Breast epithelium (tissue), 4 donors: ENCODE measurements at places on chromosomes 6 and 20.

- no peak for DNase-seq
- H3K4me3 ChIP-seq: no peak overlapping the region
These were observed 12.1 kb downstream of the LGSN start for GRCh38 chr6:63307581-63308246.

- H3K4me1 ChIP-seq: no peaks in the 10 kb centered on the region
- H3K4me3 ChIP-seq: no peak overlapping the region
- no peaks in the 10 kb centered on the region for H3K27me3 ChIP-seq
These were observed 60.2 kb upstream of the RALY start for GRCh38 chr20:33933469-33933909.

DNA sequence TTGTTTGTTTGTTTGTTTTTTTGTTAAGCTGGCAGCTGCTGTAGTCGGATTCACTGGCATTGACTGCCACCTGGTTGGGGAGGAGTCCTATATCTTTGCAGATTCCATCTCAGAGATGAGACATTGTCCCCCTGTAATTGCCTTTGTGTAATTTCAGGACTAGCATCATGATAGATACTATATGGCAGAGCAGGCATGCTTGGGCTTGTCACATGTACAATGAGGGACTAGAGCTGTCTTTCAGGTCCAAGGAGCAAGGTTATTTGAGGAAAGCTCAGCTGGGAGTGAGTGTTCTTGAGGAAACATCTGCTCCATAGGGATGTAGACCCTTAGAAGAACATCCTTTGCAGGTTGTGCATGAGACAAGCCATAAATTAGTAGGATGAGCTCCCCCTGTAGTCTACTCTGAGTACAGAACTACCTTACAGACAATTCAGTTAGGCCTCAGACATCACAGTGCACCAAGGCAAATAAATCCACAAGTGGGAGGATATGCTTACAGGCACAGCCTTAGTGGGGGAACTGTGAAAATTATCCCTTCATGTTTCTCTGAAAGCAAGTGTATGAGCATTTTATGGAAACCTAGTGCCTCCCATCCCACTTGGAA lies 62.1 kb downstream of the BMP2 start:
- H3K27ac ChIP-seq: no peak overlapping the region
- no peaks in the 10 kb centered on the region for H3K4me1 ChIP-seq
- no peak for DNase-seq
- no peaks in the 10 kb centered on the region for H3K36me3 ChIP-seq
- H3K4me3 ChIP-seq: no peak overlapping the region
- no peaks in the 10 kb centered on the region for H3K27me3 ChIP-seq

DNA sequence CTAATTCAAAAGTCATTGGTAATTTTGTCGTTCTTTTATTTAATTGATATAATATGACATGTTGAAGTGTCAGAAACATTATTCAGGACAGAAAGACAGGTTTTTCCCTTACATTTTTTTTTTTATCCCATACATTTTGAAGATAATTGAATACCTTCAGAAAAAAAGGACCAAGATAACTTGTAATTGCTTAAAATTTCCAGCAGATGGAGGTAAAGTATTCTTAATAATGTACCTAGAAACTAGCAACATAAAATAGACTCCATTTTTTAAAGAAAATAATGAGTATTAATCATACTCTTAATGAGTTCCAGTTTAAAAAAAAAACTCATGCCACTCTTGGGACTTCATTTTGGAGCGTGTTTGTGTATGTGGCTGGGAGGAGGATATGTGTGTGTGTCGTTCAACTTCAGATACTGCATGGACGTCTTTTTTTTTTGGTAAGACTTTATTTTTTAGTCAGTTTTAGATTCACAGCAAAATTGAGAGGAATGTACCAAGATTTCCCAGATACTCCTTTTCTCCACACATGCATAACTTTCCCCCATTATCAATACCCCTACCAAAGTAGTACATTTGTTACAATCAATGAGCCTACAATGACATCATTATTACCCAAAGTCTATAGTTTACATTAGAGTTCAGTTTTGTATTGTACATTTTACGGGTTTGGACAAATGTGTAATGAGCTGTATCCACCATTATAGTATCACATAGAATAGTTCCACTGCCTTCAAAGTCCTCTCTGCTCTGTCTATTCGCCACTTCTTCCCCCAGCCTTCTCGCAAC lies 79.4 kb downstream of the ROS1 start:
- no peaks in the 10 kb centered on the region for H3K4me1 ChIP-seq
- no peak overlapping the region for H3K4me3 ChIP-seq
- no peak for DNase-seq
- no peaks in the 10 kb centered on the region for H3K36me3 ChIP-seq

DNA sequence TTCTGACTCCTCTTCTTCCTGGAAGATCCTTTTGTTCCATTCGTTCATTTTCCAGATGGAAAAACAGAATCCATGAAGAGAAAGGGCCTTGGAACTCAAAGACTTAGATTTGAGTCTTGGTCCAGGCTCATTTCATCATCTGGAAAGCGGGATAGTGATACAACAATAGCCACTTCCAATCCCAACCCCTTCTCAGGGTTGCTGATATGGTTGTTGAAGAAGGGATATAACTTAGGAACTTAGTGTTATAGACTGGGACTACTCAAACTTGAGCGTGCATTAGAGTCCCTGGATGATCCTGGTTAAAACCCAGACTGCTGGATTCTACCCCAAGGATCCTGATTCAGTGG lies 1.3 kb downstream of the GDAP1L1 start:
- DNase-seq: no peak
- no peak overlapping the region for H3K4me3 ChIP-seq
- no peaks in the 10 kb centered on the region for H3K4me1 ChIP-seq
- H3K27ac ChIP-seq: no peak overlapping the region
- H3K36me3 ChIP-seq: no peaks in the 10 kb centered on the region
- H3K27me3 ChIP-seq: peaks cover 13% of the 10 kb centered on the region

- no peaks in the 10 kb centered on the region for H3K36me3 ChIP-seq
- no peaks in the 10 kb centered on the region for H3K27me3 ChIP-seq
- H3K27ac ChIP-seq: no peak overlapping the region
These were observed 57.3 kb downstream of the PHACTR3 start for GRCh38 chr20:59661621-59662020.

DNA sequence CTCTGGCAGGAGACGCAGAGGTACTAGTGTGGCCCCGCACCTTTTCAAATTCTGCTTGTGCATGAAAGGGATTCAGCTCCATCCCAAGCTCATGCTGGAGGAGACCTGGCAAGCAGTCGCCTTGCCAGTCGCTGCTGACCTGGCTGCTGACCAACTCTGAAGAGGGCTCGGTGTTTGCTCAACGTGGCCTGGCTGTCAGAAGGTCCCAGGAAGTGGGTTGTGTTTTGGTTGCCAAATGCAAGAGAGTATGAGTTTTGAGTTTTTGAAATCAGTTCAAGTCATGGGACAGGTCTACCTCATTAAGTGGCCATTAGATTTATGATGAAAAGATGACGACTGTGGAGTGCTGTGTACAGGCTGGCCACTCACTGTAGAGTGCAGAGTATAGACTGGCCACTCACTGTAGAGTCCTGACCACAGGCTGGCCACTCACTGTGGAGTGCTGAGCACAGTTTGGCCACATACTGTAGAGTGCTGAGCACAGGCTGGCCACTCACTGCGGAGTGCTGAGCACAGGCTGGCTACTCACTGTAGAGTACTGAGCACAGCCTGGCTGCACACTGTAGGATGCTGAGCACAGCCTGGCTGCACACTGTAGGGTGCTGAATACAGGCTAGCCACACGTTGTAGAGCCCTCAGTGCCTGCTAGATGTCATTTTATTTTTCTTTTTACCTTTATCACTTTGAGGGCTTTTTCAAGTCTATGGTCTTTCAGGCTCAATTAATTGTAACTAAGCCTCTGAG lies 193.9 kb downstream of the ZNF217 start:
- no peaks in the 10 kb centered on the region for H3K36me3 ChIP-seq
- no peaks in the 10 kb centered on the region for H3K4me1 ChIP-seq
- H3K27me3 ChIP-seq: no peaks in the 10 kb centered on the region
- DNase-seq: no peak
- no peak overlapping the region for H3K27ac ChIP-seq
- no peak overlapping the region for H3K4me3 ChIP-seq

GRCh38 chr20:41774291-41774690 lies 156.1 kb upstream of the CHD6 start:
- no peaks in the 10 kb centered on the region for H3K4me1 ChIP-seq
- H3K4me3 ChIP-seq: no peak overlapping the region
- no peak for DNase-seq
- H3K27ac ChIP-seq: no peak overlapping the region
- no peaks in the 10 kb centered on the region for H3K36me3 ChIP-seq

DNA sequence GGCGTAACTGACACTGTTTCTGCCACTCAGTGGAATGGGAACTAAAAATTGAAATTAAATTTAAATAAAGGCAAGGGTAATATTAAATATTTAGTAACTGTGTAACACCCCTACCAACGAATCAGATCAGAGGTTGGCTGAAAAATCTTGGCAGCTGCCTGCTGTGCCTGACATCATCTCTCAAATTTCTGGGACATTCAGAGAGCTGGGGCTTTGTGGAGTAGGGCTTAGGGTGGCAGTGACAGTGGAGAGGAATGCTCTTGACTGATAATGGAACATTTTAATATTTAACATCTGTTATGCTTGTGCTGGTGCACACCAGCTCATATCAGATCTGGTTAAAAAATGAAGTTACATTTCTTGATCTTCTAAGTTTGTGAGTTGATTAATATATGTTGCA lies 62.2 kb downstream of the RFPL4B start:
- no peak for DNase-seq
- H3K36me3 ChIP-seq: no peaks in the 10 kb centered on the region
- no peak overlapping the region for H3K4me3 ChIP-seq
- H3K4me1 ChIP-seq: no peaks in the 10 kb centered on the region
- H3K27me3 ChIP-seq: no peaks in the 10 kb centered on the region

DNA sequence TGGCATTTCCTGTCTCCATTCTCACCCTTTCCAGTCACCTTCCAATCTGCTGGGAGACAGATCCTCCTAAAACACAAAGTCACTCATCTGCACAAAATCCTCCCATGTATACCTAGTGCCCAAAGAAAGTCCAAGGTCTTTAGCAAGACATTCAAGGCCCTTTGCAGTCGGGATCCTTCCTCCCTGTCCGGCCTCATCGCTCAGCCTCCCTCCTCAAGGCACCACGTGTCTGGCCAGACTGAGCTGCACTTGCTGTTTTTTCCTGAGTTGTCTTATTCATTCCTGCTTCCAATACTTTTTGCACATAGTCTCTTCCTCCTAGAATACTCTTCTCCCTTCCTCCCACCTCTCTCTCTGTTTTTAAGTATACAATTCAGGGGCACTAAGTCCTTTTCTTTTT lies 1.4 kb downstream of the TRIM15 start:
- no peaks in the 10 kb centered on the region for H3K4me1 ChIP-seq
- no peak for DNase-seq
- no peak overlapping the region for H3K27ac ChIP-seq

DNA sequence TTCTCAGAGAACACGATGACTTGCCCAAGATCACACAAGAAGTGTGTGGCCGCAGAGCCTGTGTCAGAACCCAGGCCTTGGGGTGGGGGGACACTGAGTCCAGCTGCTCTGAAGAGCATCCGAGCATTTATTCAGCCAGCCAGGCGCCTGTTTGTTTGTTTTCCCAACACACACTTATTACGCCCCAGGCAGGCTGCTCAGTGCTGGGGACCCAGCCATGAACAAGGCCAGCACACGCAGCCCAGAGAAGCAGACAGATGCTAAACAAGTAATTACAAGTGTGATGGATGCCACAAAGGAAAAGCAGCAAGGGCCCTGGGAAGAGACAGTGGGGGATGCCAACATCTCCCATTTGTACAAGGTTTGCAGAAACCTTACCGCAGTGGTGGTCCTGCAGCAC lies 19.4 kb upstream of the SIRPA start:
- H3K36me3 ChIP-seq: no peaks in the 10 kb centered on the region
- H3K4me1 ChIP-seq: no peaks in the 10 kb centered on the region
- no peaks in the 10 kb centered on the region for H3K27me3 ChIP-seq
- H3K4me3 ChIP-seq: no peak overlapping the region

- H3K4me3 ChIP-seq: no peak overlapping the region
- DNase-seq: no peak
- no peaks in the 10 kb centered on the region for H3K27me3 ChIP-seq
These were observed 35.8 kb upstream of the IGF2R start for GRCh38 chr6:159933077-159933476.

DNA sequence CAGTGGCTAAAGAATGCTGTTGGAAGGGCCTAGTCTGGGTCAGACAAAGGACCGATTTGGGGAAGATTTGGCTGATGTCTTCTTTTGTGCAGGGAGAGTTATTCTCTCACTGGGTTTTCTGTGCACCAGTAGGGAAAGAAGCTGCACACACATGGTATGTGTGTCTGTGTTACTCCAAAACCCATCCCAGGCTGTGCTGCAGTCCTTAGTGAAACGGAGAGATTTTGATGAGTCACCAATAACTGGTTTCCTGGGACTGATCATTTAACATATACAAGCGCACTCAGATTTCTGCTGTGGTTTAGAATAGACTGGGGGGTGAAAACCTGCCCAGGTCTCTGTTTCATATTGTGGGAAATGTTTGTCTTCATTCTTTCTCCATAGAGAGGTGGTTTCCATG lies 1049.8 kb downstream of the KIF16B start:
- H3K36me3 ChIP-seq: no peaks in the 10 kb centered on the region
- no peak for DNase-seq
- no peaks in the 10 kb centered on the region for H3K4me1 ChIP-seq
- H3K27ac ChIP-seq: no peak overlapping the region
- H3K4me3 ChIP-seq: no peak overlapping the region
- no peaks in the 10 kb centered on the region for H3K27me3 ChIP-seq

- no peaks in the 10 kb centered on the region for H3K27me3 ChIP-seq
- H3K36me3 ChIP-seq: no peaks in the 10 kb centered on the region
- H3K4me1 ChIP-seq: no peaks in the 10 kb centered on the region
- DNase-seq: no peak
- no peak overlapping the region for H3K4me3 ChIP-seq
These were observed 32.5 kb downstream of the VSTM2L start for GRCh38 chr20:37935435-37935834.

DNA sequence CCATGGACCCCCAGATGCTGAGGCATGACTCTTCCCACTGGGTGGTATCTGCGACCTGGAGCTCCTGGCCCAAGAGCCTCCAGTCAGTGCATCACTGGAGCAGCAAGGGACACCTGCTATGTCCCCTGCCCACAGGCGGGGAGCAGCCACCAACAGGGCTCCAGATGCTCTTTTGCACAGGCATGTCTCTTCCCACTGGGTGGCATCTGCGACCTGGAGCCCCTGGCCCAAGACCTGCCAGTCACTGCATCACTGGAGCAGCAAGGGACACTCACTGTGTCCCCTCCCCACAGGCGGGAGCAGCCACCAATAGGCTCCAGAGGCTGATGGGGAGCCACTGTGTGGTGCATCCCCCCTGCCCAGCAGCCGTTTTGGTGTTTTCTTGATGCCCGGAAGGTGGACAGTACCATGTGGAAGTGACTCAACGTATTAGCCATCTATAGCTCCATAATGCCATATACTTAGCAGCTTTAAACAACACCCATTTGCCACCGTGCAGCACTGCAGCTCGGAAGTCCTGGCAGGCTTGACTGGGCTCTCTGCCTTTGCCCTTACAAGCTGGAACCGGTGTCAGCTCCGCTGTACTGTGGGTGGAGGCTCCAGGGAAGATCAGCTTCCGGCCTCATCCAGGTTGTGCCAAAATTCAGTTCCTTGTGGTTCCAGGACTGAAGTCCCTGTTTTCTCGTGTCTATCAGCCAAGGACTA lies 124.9 kb upstream of the CST7 start:
- no peaks in the 10 kb centered on the region for H3K4me1 ChIP-seq
- no peak overlapping the region for H3K27ac ChIP-seq
- no peaks in the 10 kb centered on the region for H3K27me3 ChIP-seq
- H3K36me3 ChIP-seq: no peaks in the 10 kb centered on the region
- H3K4me3 ChIP-seq: no peak overlapping the region
- DNase-seq: no peak
